Stimulated activated CD8-positive, alpha-beta memory T cell treated with anti-CD3 and anti-CD28 coated beads, Interleukin-15, amount 100 ng/mL, for 48 hours (primary cell): ENCODE measurements at places on chromosomes 5 and 9.

- DNase-seq, result peak; percentile 50
Measured at GRCh38 chr5:181217111-181217802, 5.8 kb upstream of the TRIM41 start.

DNA sequence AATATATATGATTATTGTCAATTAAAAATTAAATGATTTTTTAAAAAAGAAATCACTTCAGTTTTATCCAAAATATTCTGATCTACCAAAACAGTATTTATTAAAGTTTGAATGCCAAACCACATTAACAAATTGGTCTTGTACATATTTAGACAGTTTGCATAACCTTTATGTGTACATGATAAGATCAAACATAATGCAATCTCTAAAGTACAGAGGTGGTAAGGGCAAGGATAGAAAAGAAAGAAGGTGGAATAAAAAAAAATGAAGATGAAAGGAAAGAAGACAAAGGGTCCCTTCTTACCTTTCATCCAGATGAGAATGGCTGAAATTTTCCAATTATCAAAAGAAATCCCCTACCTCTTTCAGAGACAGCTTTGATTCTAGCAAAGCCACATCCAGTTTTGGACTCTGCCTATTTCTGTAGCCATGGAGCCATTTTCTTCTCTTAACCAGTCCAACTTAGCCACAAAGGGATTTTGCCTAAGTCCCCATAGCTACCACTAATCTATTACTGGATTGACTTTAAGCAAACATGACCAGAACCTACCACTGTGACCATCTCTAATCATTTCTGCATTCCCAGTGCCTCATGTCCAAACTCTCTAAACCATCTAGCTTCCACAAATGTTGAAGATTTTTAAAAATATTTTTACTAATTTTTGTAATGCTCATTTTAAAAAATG lies 133.3 kb upstream of the TRPM3 start:
- DNase-seq, result no peak

GRCh38 chr9:99576876-99577275 lies 244.8 kb upstream of the NR4A3 start:
- no peak for DNase-seq

- DNase-seq, result no peak
Measured at GRCh38 chr5:126129431-126129830, 293.8 kb upstream of the GRAMD2B start.

GRCh38 chr5:157193699-157194424 lies 13.2 kb downstream of the ITK start:
- DNase-seq, result no peak

DNA sequence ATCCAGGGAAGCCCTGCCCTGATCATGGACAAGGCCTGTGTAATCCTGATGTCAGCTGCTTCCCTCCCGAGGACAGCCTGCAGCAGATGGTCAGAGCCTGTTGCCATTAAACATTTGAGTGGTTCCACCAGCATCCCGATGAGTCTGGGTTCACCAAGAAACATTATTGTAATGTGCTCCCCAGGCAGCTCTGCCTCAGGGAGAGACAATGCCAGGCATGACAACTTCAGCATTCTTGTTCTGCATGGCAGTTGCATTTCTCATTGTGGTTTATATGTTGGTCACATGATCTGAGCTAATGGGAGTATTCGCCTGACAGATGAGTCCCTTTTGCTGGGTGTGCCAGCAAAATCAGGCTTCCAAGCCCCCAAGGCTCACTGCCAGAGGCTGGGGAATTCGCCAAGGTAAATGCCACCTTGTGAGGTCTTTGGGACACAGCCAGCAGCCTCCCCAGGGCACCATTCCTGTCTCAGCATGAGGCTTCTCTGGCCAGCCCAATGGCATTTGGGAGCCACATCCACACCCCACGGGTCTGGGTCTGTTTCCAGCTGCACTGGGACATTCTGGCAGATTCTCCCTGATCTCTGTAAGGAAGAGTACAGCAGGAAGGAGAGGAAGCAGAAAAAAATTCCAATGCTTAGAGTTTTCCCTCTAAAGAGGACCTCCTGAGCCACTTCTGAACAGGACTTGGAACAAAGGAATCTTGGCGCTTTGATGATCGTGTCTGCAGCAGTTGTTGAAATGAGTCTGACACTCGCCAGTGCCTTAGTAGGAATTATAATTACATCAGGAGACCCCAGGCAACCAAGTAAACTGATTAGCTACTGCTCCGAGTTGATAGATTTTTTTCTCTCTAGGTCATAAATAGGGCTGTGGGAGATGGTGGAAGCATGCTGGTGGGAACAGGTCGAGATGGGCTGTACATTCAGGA lies 18.7 kb downstream of the KCNIP1 start:
- no peak for DNase-seq
